ENCODE measurements at places on chromosomes 3 and 15.

DNA sequence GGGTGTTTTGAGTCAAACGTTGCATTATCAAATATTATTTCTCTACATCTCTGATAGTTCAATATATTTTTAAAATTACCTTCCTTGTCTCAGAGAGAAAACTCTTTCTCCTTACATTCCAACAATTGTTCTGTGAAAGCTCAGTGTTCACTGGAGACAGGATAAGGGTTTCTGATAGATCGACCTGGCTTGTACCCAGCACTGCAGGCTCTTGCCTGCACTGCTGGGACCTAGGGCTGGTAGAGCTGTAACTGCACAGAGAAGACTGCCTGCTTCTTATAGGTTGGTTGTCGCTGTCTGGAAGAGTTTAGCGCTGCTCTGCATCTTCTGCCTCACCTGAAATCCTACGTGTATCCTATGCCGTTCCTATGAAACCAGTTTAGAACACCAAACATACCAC lies 249.9 kb upstream of the LRTM1 start:
- DNase-seq = no peak

DNA sequence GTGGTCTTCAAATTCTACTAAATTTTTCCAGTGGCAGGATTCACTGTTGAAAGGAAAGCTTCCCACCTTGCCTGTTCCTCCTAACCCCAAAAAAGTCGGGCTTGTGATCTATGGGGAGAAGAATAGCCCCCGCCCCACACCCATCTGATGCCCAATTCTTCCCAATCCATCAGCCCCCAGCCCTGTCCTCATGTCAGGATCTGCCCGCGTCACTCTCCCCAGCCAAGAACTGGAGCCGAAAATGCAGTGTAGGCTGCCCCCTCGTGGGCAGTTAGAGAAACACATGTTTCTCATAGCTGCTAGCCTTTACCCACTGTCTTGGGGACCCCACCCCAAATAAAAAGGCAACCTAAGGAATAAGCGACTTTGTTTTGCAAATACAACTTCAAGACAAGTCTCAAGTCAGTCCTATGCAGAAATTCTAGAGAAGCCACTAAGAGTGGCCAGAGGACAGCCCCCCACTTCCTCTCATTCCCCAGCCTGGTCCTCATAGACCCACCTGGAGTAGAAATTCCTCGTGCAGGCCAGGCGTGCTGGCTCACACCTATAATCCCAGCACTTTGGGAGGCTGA lies 13.0 kb upstream of the CSK start:
- peak; percentile 69 for DNase-seq

DNA sequence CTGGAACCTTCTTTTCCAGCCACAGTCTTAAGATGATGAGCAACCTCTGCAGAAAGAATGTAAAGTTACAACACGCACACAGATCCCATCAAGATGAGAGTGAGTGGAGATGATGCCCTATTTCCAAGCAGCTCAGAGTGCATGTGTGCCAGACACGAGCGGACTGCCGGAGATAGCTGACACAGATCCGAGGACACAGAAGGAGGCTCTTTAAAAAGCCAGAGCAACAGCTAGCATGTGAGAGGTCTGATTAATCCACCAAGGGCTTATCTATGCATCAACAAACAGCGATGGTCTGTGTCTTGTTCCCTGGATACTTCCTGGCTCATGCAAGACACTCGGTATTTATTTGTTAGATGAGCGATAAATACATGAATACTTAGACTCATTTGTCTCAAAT lies 128.6 kb upstream of the DLG1 start:
- no peak for DNase-seq

DNA sequence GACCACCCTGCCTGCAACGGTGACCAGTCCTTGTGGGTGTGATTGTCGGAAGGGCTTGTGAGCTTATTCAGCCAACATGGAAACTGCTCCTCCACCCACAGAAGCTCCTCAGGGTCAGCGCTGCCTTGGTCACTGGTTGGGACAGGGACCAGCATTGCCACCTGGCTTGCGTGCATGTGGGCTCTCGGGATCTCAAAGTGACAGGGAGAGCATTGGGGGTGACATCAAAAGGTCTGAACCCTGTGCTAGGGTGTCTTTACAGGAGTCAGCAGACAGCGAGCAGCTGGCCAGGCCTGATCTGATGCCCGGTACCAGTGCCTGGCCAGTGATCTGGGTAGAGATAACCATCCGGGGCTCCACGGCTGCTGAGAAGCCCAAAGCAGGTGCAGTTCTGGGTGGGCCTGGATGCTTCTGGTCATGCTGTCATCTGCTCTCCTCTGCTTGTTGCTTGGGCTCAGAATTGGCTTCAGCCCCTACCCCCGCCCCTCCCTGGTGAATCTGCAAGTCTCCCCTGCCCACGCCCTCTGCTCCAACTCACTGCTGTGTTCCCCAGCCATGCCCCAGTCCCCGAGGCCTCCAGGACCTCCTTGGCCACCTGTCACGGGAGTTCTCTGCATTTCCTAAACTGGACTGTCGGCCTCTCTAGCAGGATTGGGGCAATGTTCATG lies 134.8 kb downstream of the NSMCE3 start:
- peak; percentile 15 for DNase-seq

DNA sequence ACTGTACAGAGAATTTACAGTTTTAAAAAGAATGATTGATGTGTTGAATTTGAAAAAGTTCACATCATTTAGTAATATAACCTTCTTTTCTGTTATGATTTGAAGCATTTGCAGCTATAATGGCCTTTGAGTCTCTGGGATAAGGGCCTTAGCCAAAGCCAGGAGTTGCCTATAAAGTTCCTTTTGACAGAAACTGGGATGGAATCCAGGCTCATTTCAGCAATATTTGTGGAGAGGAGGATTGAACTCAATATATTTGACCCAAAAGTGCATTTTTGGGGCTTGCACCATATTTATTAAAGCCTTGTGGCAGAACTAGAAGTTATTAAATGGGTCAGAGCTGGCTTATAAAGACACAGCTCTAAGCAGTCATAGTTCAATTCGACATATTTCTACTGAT lies 348.7 kb upstream of the EPHA3 start:
- no peak for DNase-seq

DNA sequence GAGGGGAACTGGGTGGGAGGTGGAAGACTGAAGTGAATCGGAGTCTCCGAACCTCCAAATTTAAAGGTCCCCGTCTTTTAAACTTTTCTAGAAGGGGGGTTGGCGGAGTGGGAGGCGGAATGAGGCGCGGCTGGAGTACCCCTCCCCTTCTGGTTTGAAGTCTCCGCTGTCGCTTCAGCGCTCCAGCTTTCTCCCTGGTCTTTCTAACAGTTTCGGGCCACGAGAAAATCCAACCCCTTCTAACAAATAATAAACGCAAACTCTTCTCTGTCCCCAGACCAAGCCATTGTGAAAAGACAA lies 2.5 kb upstream of the MECOM start:
- DNase-seq = no peak

GRCh38 chr15:74950078-74950908 lies 6.3 kb downstream of the RPP25 start:
- peak; percentile 76 for DNase-seq

- no peak for DNase-seq
Measured at GRCh38 chr3:122533931-122534334, 19.2 kb upstream of the KPNA1 start.

GRCh38 chr3:161371441-161372320 lies at the start of gene SPTSSB:
SPTSSB (minus strand) TSS chr3:161371517; CDS start chr3:161346323, 25,194 bp downstream.
- DNase-seq = peak; percentile 43

GRCh38 chr3:139586420-139587017 lies 47.0 kb upstream of the RBP1 start:
- DNase-seq = no peak

GRCh38 chr3:159850481-159850880 lies 138.2 kb upstream of the IL12A start:
- no peak for DNase-seq

DNA sequence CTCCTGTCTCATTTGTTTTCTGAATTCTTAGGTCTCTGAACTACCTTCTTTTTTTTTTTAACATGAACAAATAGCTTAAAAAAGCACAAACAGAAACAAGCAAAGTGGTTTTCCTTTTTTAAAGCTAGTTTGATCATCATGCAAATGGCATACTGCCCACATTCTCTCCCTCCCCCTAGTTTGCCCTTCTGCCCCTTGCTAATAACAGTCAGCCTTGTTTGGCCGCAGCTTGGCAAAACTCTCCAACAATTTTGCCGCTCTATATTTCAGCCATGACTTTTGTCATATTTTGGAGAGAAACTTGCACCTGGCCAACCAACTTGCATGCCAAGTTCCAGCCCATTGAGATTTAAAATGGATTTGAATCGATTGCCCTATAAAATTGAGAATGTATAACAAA lies 666.0 kb upstream of the NR2F2 start:
- DNase-seq = no peak

DNA sequence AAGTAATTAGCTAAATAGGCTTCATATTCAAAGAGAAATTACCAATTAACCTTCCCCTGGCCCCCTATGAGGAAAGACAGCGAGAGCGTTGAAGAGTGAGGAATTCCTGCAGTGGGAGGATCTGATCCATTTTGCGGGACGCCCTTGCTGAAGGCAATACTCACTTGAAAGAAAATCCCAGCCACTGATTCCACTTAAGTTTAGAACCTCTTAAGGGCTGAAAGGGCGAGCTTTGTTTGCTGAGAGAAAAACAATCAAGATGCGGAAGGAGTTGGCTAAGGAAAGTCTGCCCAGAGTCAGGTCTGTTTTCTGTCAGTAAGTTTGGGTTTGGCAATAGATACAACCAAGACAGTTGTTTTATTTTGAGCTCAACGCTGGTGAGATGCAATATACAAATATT lies 102.8 kb upstream of the GBE1 start:
- DNase-seq = no peak

DNA sequence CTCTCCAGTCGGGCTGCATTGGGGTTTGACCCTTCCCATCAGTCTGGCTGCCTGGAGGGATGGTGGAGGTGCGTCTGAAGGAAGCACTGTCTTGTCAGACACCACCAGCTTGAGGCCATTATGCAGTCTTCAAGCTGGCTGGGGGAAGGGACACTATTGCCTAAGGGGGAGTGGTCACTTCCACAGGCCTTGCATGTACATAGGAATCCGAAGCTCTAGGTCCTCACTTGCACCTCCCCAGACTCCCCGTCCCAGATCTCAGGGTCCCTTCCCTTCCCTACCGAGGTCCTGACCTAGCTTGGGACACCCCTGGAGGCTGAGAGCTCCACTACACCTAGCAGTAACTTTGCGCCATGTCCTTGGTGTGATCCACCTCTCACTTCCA lies 48.6 kb upstream of the KLF13 start:
- DNase-seq = peak; percentile 14

DNA sequence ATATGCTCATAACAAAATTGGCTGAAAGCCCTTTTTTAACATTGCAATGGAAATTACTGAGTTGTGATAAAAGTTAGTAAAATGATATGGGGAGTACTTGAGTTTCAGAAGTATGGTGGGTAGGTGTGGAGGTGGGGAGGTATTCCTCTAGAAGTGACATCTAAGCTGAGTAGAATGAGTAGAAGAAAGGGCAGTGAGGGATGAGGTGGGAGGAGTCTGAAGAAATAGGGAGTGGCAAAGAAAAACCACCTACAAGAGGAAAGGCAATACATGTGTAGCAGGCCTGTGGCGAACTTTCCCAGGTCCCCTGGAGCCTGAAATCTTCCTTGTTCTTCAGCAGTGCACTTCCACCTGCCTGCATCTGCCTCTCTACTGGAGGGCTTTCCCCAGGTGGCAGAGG lies 52.8 kb upstream of the DIPK2A start:
- no peak for DNase-seq

GRCh38 chr3:41411065-41411464 lies 211.8 kb downstream of the CTNNB1 start:
- no peak for DNase-seq

GRCh38 chr3:130430266-130430665 lies 84.8 kb downstream of the COL6A5 start:
- DNase-seq = no peak

GRCh38 chr15:94844198-94844537 lies 612.8 kb downstream of the MCTP2 start:
- no peak for DNase-seq

DNA sequence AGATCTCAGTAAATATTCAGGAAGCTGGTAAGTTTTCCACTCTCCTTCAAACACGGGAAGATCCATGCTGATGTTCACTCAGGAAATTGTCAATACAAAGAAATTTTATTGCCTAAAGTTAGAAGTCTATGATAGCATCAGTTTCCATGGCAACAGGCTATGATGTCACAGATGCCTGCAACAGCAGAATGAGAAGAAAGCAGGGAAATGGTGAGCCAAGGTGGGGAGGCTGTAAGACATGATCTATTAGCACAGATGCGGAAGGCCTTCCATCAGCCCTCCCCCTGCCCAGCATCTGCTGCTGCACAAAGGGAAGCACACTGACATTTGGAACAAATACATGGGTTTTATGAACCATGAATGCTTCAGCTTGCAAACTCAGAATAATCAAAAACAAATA lies 28.6 kb downstream of the EPHB1 start:
- no peak for DNase-seq

GRCh38 chr3:112606098-112606497 lies 34.8 kb downstream of the CCDC80 start:
- DNase-seq = no peak

DNA sequence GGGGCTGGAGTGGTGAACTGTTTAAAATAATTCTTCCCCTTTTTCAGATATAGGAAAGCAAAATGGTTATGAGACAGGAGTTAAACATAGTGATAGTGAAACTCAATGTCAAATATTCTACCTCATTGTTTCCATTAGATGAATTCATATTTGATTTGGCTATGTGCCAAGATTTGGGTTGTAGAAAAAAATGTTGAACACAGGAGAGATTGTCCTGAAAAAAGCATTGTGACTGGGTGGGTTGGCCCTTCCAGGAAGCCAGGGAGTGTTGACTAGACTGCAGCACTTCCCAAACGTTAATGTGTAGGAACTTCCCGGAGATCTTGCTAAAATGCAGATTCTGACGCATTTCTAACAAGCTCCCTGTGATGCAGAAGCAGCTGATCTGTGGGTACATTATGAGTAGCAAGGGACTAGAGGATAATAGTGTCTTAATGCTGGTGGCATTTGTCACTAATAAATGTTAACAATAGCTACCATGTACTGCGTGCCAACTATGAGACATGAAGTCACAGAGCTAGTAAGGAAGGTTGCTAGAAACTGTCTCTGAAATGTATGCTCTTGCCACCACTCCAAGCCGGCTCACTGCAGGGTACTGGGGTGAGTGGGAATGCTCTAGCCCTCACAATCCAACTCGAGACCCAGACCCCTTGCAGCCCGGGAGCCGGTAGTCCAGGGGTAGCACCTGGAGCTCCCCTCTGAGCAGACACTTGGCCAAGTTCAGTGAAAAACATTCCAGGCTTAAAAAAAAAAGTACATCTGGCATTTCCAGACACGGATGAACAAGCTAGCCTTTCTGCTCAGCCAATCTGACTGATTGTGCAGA lies 120.6 kb downstream of the CD47 start:
- DNase-seq = peak; percentile 46

DNA sequence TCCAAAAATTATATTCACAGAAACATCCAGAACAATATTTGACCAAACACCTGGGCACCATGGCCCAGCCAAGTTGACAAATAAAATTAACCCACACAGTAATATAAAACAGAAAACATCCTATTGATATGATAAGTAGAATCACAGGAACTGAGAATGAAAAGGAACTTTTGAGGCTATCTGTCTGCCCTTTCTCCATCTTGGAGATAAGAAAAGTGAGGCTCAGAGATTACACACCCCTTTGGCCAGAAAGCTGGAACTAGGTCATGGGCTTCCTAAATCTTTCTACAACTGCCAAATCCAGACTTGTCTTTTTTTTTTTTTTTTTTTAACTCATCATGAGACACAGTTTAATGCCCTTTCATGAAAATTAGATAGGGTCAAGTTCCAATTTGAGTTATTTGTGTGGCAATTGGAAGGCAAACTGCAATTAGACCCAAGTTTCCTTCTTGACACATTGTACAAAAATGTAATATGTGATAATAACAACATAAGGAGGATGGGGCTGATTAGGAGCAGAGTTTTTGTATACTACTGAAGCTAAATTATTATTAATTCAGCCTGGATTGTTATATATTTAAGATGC lies 137.2 kb downstream of the RPL22L1 start:
- DNase-seq = no peak

GRCh38 chr3:112459750-112460149 lies 39.5 kb downstream of the BTLA start:
- DNase-seq = no peak

Data from right hindlimb (tissue), 1 donor.